ENCODE measurements at places on chromosomes 2 and 18. TPM values are rescaled to one million over a fixed set of nuclear protein-coding genes. Genes with fewer than 3 reads are reported as not detected.

DNA sequence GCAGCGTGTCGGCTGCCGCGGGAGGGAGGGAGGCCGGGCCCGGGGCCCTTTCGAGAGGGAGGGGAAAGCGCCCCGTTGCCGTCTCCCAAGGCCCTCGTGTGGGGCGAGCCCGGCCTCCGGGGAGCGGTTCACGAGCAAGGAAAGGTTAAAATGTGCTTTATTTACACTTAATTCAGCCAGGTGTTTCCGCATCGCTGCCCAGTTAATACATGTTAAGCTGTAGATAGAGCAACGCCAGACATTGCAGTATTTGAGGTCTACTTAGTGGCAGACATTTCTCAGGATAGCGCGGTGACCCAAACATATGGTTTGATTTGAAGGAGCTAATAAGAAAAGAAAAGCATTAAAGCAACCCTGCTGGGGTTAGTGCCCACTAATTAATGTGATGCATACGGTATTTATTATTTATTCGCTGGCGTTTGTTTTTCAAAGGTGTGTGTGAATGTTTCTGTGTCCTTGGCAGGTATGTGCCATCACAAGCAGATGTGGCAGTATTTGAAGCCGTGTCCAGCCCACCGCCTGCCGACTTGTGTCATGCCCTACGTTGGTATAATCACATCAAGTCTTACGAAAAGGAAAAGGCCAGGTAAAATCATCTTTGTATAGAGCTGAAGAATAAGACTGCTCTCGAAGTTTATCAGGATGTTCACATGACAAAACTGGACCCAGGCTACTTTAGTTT lies 571 bp downstream of the EEF1B2 start:
- peak overlapping the region; percentile 98 for H3K27ac ChIP-seq
- H3K36me3 ChIP-seq, result no peaks in the 10 kb centered on the region
- peaks cover 7% of the 10 kb centered on the region for H3K4me1 ChIP-seq
- peak overlapping the region; percentile 76 for H3K4me3 ChIP-seq

The EGR4 gene
- total RNA-seq, result not detected

The DES gene
- 1,584 TPM for total RNA-seq

DNA sequence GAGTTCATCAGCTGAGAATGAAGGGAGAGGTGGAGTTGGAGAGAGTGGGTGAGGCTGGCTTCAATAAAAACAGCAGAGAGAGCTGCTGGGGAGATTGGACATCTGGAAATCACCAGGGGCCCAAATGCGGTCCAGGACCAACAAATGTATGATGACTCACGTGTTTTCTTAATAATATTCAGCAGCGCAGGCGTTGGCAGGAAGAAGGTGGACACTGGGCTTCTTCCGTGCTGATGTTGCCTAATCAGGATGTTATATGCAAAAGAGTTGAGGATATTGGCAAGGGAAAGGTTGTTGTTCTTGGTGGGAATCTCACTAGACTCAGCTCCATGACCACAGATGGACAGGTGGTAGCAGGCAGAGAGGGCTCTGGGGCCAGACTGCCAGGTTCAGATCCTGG lies 12.8 kb upstream of the PLA2R1 start:
- no peak overlapping the region for H3K4me3 ChIP-seq
- no peak overlapping the region for H3K27ac ChIP-seq
- H3K36me3 ChIP-seq, result no peaks in the 10 kb centered on the region
- H3K4me1 ChIP-seq, result no peaks in the 10 kb centered on the region
- no peak for DNase-seq

The ALLC gene
- total RNA-seq, result 5.2 TPM

DNA sequence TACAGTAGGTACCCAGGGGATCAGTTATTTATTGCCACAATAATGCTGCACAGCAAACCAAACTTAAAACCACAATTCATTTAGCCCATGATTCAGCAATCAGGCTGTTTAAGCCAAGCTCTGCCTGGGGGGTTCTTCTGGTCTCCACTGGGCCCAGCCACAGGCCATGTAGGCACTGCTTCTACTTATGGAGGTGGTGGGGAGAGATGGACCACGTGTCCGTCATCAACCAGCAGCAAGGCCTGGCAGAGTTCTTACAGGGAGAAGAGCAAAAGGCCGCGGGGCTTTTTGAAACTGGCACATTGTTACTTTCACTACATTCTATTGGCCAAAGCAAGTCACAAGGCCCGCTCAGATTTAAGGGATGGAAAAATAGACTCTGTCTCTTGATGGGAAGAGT lies 76.3 kb upstream of the DAPL1 start:
- no peak for DNase-seq
- H3K36me3 ChIP-seq, result no peaks in the 10 kb centered on the region
- peaks cover 6% of the 10 kb centered on the region for H3K4me1 ChIP-seq
- H3K4me3 ChIP-seq, result no peak overlapping the region
- no peak overlapping the region for H3K27ac ChIP-seq

- no peak for DNase-seq
- H3K27ac ChIP-seq, result no peak overlapping the region
- H3K27me3 ChIP-seq, result no peaks in the 10 kb centered on the region
- H3K36me3 ChIP-seq, result no peaks in the 10 kb centered on the region
- no peak overlapping the region for H3K4me3 ChIP-seq
- H3K4me1 ChIP-seq, result no peaks in the 10 kb centered on the region
Measured at GRCh38 chr2:71962911-71963694, 184.6 kb downstream of the CYP26B1 start.

GRCh38 chr2:222576171-222577081 lies 79.5 kb downstream of the FARSB start:
- no peak overlapping the region for H3K27ac ChIP-seq
- no peak for DNase-seq
- H3K4me3 ChIP-seq, result no peak overlapping the region
- H3K36me3 ChIP-seq, result no peaks in the 10 kb centered on the region

The CNOT9 gene
- 77.6 TPM for total RNA-seq

DNA sequence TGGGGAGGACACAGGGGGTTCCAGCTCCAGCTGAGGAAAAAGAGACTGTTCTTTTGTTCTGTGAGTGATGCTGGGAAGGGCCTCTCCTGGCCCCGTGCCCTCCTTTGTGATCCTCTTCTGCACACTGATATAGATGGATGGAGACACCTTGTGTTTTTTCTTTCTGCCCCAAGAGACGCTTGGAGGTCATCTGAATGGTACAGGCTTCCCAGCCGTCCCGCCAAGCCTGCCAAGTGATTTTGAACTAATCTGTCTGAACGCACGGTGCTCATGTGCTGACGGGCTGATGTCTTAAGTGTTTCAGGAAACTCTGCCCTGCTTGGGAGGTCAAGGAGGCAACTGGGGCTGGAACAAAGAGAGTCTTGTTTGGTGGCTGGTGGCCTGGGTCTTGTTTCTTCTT lies 57.5 kb downstream of the KIF5C start:
- H3K36me3 ChIP-seq, result no peaks in the 10 kb centered on the region
- no peaks in the 10 kb centered on the region for H3K27me3 ChIP-seq
- DNase-seq, result no peak
- H3K4me3 ChIP-seq, result no peak overlapping the region
- no peak overlapping the region for H3K27ac ChIP-seq

DNA sequence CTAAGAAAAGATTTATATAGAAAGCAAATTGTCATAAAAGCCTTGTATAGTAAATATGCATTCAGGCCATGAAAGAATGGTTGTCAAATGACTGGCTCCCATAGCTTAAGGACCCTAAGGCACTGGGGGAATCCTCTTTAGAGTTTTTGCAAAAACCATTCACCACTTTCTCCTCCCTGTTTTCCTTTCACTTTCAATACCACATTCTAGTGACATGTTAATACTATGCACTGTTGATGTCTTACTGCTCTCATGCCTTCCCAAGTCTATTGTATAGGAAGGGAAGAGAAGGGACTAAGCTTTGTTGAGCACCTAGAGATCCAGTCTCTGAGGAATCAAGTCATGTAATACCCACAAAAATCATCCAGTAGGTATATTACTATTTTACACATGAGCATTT lies 383.0 kb upstream of the LRRTM1 start:
- no peak overlapping the region for H3K27ac ChIP-seq
- H3K4me3 ChIP-seq, result no peak overlapping the region

The ANKRD36 gene
- 16.3 TPM for total RNA-seq

The SFTPB gene
- 0.59 TPM for total RNA-seq

DNA sequence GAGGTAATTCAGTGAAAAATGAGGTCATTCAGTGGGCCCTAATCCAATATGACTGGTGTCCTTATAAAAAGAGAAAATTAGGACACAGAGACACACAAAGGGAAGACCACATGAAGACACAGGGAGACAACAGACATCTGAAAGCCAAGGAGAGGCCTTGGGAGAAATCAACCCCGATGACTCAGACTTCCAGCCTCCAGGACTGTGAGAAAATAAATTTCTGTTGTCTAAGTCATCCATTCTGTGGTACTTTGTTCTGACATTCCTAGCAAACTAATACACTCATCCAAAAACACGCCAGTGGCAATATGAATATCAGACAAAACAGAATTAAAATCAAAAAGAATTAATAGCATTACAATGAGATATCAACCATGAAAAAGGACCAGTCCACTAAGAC lies 303.7 kb downstream of the SS18 start:
- no peak overlapping the region for H3K4me3 ChIP-seq
- H3K36me3 ChIP-seq, result no peaks in the 10 kb centered on the region
- no peak for DNase-seq
- H3K4me1 ChIP-seq, result no peaks in the 10 kb centered on the region

The CFAP65 gene
- 4.4 TPM for total RNA-seq

- peak overlapping the region; percentile 71 for H3K27ac ChIP-seq
- DNase-seq, result no peak
- no peaks in the 10 kb centered on the region for H3K36me3 ChIP-seq
Measured at GRCh38 chr18:26227051-26227670, 916 bp downstream of the TAF4B start.

GRCh38 chr18:57941841-57942489 lies 102.1 kb upstream of the NEDD4L start:
- H3K36me3 ChIP-seq, result no peaks in the 10 kb centered on the region
- H3K4me3 ChIP-seq, result no peak overlapping the region
- no peaks in the 10 kb centered on the region for H3K4me1 ChIP-seq
- no peaks in the 10 kb centered on the region for H3K27me3 ChIP-seq
- DNase-seq, result no peak

- H3K4me3 ChIP-seq, result no peak overlapping the region
Measured at GRCh38 chr18:59927246-59927825, 27.5 kb downstream of the PMAIP1 start.

DNA sequence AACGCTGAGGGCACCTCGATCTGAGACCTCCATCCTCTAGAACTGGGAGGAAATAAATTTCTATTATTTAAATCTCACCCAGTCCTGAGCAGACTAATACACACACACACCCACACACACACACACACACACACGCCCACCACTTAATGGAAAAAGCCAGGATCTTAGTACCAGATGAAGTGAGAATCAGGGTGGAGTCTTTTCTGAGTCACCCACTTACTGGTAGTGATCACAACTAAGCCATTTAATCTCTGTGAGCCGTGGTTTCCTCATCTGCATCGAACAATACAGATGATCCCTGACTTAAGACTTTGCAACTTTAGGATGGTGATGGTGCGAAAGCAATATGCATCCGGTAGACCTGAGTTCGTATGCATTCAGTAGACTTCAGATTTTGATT lies 18.6 kb downstream of the THNSL2 start:
- H3K36me3 ChIP-seq, result no peaks in the 10 kb centered on the region
- no peaks in the 10 kb centered on the region for H3K27me3 ChIP-seq
- no peak overlapping the region for H3K27ac ChIP-seq
- no peak overlapping the region for H3K4me3 ChIP-seq
- no peak for DNase-seq

DNA sequence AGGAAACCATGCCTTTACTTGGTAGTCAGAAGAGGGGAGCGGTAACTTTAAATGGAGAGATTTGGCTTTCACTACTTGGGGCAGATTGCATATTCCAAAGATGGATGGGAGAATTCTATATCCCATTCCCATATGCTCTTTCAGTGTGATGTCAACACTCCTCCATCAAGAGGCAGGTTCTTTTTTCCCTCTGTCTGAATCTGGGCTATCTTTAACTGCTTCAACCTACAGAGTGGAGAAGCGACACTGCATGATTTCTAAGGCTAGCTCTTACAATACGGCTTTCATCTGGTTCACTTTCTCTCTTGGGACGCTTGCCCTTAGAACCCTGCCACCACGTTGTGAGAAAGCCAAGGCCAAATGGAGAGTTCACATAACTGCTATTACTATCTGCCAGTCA lies 34.4 kb downstream of the SKA1 start:
- peaks cover 4% of the 10 kb centered on the region for H3K4me1 ChIP-seq
- H3K27me3 ChIP-seq, result no peaks in the 10 kb centered on the region
- DNase-seq, result no peak
- no peaks in the 10 kb centered on the region for H3K36me3 ChIP-seq

DNA sequence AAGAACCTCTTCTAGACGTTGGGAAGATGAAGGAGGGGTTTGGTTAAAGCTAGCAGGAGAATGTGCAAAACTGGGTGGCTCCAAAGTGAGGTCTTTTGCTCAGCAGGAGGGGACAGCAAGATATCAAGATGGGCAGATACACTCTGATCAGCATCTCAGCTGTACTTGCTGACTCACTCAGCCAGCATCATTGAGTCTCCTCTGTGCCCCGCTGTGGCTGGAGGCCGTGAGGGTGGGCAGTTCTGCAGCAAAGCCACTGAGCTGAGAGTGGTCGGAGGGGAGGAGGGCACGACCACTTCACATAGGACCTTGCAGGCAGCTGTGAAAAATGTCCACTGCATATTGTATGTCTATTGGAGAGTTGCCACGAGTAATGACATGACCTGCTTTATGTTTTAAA lies 152.0 kb downstream of the CAPN13 start:
- no peak overlapping the region for H3K4me3 ChIP-seq
- no peaks in the 10 kb centered on the region for H3K36me3 ChIP-seq
- no peaks in the 10 kb centered on the region for H3K4me1 ChIP-seq
- H3K27me3 ChIP-seq, result no peaks in the 10 kb centered on the region
- no peak for DNase-seq
- H3K27ac ChIP-seq, result no peak overlapping the region

- H3K4me3 ChIP-seq, result no peak overlapping the region
- H3K27ac ChIP-seq, result no peak overlapping the region
- no peaks in the 10 kb centered on the region for H3K36me3 ChIP-seq
- DNase-seq, result no peak
- H3K4me1 ChIP-seq, result no peaks in the 10 kb centered on the region
Measured at GRCh38 chr2:236117401-236117800, 50.8 kb downstream of the GBX2 start.

DNA sequence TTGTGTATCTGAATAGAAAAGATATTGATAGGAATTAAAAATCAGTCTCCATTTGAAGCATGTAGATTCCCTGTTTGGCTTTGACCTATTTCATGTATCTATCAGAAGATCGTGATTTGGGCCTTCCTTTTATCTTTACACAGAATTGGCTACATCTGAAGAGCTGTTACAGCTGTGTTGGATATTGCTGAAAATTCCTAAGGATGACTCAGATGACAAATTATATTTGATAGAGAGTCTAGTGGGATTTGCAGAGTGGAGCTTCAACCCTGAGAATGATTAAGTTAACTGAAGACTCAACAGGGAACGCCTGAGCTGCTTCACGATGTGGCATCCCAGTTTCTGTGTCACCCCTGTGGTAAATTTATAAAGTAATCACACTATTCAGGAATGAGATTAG lies 4.9 kb upstream of the COL3A1 start:
- no peaks in the 10 kb centered on the region for H3K27me3 ChIP-seq
- no peak for DNase-seq
- H3K4me1 ChIP-seq, result no peaks in the 10 kb centered on the region
- no peak overlapping the region for H3K4me3 ChIP-seq
- no peaks in the 10 kb centered on the region for H3K36me3 ChIP-seq

The MSGN1 gene
- not detected for total RNA-seq

All from prostate gland (tissue), 2 donors.